Activated naive CD4-positive, alpha-beta T cell (primary cell): ENCODE measurements at places on chromosomes 6 and 20.

- no peak for DNase-seq
These were observed 70.7 kb upstream of the POPDC3 start for GRCh38 chr6:105250533-105250932.

DNA sequence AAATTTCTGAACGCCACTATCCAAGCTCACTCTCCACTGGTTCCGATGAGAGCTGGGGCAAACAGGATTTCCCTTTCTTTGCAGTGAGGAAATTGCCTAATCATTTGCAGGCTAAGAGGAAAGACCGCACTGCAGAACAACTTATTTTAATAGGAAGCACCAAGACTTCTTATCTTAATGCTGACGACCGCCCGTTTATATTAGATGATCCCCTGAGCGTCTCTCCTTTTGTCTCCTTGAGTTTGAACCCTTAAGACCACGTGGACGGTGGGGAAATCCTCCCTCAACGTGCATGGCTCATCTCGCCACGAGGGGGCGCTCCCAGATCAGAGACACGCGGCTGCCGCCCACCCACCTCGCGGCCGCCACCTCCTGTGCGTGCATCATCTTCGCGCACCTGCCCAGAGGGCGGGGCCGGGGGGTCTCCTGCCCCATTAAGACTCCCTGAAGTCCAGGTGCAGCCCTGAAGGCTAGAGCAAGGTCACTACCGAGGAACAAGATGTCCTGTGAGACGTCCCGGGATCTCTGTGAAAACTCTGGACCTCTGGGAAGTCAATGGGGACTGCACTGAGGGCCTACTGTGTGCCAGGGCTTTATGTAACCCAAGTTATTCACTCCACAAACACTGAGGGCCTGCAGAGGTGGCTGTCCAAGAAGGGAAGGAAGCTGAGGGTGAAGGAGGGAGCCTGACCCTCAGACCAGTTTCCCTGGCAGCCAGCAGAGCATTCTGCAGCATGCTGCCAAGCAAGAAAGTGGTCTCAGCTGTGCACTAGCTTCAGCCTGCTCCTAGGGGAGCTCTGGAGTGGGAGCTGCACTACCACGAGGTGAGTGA, 28.1 kb downstream of the PDYN start:
- DNase-seq: peak; percentile 85

- no peak for DNase-seq
These were observed 365.9 kb downstream of the RNF144B start for GRCh38 chr6:18753076-18753475.

- no peak for DNase-seq
These were observed 34.2 kb downstream of the PKIG start for GRCh38 chr20:44616604-44616964.

- DNase-seq: no peak
These were observed 4.9 kb upstream of the FKBP1A start for GRCh38 chr20:1397710-1398109.

DNA sequence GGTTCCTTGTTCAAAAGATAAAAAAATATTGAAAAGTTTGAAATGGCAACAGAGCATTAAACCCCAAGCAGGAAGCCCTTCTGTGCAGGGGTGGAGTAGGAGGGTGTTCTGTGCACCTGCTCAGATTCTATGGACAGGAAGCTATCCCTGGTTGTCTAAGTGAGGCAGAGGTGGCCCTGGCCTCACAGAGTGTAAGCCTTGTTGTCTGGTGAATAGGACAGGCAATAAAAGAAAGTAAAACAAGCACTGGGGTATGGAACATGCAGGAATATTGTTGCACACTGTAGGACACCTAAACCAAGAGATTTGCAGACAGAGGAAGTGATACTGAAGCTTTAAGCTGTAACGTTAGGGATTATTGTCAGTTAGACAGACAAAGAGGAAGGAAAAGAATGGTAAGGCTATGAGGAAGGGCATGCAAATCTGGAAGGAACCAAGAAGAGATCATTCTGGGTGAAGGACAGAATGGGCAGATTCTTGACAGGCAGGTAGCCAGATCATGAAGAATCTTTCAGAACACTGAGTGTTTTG, 66.8 kb downstream of the TBC1D7 start:
- no peak for DNase-seq

DNA sequence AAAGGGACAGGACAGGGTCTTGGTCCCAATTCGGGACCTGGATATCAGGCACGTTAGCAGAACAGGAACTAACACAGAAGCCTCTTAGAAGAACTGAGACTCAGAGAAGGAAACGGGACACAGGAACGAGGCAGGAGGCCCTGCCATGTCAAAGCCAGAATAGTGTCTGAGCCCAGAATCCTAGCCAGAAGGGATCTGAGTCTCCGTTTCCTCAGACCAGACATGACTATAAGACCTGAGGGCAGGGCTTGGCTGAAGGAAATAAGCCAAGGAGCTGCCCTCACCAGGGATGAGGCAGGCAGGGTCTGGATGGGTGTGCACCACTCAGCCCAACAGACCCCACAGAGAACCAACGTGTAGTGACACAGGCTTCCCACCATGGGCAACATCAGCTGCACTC, 40.3 kb downstream of the TRERF1 start:
- no peak for DNase-seq

DNA sequence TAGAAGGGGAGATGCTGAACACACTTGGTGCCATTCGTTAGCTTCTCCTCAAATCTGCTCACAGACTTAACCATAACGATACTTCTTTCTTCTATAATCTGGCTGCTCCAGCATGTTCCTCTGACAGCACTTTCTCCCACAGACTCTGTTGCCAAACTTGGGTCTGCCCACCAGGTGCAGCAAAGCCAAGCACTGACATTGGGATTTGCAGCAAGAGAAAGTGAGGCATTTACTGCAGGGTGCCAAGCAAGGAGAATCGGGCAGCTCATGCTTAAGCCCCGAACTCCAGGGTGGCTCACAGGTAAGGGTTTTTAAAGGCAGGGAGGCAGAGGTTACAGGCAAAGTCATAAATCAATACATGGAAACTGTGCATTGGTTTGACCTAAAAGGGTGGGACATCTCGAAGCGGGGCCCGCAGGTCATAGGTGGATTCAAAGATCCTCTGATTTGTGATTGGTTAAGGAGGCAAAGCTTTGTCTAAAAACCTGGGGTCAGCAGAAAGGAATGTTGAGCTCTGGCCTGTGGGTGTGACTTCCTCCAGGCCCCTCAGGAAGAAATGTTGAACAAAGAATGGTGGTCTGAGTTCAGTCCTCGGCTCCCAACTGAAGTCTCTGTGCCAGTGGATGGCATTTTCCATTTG, 25.1 kb upstream of the PNPLA1 start:
- DNase-seq: no peak

- no peak for DNase-seq
These were observed 24.4 kb downstream of the PROCR start for GRCh38 chr20:35196313-35196712.
